LoVo (cell line): ENCODE measurements at places on chromosomes 16 and 17.
A peak's percentile ranks its signal among the peaks of the same experiment; 100 is the strongest.

GRCh38 chr17:66488864-66489263, 186.5 kb downstream of the PRKCA start:
- no peak for DNase-seq

GRCh38 chr17:13562271-13562800, 39.4 kb downstream of the HS3ST3A1 start:
- peak; percentile 22 for DNase-seq

DNA sequence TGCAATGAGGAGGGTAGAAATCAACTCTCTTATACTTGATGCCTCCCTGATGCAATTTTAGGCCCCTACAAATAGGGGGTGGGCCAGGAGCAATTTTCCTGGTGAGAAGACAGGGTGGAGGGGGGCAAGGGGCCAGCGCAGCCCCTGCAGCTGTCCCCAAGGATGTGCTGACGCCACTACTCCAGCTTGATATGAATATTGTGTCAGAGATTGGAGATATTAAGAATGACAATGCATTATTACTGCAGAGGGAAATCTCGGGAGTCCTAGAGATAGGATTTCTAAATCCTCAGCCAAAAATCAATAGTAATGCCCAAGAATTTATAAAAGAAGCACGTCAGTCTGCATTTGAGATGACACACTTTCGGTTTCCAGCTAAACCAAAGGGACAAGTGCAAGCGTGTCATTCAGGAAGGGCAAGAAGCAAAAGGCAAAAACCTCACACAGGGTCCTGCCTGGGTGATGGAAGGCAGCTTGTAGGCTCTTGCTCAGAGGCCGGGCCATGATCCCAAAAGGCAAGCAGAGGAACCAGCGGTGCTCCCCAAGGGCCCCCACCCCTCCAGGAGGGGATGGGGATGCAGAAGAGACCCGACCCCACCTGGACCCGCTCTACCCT, 178.8 kb downstream of the C16orf78 start:
- DNase-seq, result no peak

DNA sequence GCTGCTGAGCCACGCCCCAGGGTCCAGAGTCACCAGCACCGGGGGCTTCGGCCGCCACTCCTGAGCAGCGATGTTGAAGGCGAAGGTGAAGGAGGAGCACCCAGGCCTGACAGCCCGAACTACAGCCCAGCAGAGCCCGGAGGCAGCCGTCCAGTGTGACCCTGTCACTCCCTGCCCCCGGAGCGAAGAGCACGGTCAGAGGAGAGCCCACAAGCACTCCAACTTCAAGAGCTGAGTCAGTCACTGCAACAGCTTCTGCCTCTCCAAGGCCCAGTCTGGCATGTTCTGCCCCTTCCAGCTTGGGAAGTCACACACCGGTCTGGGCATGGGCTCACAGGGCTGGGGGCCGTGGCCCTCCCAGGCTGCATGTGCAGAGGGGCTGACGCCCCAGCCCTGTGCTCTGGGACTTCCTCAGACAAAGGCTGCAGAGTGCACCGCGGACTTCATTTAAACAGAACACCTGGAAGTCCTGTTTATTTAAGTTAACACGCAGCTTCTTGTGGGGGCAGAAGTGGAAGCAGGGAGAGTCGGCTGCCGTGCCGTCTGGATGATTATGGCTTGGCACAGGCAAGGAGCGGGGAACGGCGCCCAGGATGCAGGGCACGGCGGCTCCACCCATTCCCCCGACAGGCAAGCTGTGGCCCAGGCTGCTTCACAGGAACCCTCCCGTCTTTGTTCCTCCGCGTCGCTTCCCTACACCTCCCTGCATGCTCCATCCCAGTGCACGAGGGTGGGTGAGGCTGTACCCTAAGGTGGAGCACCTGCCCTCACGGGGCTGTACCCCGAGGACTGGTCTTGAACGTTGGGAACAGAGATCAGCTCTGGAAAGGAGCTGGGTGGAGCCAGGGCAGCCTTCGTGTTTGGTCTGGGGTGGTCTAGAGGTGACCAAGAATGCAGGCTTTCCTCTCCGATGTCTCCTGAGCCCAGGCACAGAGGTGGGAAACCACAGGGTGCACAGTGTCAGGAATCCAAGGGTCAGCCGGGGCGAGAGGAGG, 68.9 kb upstream of the METRNL start:
- no peak for DNase-seq

DNA sequence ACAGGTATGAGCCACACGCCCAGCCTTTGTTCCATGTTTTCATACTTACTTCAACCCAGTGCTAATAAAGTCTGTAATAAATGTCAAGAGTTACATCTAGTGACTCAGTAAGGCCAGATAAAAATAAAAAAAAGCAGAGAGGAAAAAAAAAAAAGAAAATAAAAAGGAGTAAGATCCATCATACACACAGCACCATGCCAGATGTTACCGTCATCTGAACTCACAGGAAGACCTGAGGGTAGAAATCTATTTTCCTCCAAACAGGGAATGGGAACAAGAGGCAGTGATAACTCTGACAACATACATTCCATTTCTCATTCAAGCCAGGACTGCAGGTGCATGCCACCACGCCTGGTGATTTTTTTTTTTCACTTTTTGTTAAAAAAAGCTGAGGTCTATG, 20.7 kb downstream of the CRK start:
- DNase-seq, result no peak

DNA sequence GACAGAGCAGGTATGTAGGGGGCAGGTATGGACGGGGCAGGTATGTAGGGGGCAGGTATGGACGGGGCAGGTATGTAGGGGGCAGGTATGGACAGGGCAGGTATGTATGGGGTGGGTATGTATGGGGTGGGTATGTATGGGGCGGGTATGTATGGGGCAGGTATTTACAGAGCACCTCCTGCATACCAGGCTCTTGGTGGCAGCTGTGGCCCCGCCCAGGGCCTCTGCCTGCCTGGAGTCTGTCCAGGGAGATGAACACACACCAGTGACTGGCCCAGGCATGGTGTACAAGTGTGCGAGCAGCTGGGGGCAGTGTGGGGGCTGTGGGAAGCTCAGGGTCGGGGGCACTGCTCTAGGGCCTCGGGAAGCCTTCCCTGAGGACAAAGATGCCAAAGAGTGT, 4.4 kb downstream of the RPL3L start:
- no peak for DNase-seq

GRCh38 chr17:50739098-50739497, 19.7 kb downstream of the LUC7L3 start:
- no peak for DNase-seq

DNA sequence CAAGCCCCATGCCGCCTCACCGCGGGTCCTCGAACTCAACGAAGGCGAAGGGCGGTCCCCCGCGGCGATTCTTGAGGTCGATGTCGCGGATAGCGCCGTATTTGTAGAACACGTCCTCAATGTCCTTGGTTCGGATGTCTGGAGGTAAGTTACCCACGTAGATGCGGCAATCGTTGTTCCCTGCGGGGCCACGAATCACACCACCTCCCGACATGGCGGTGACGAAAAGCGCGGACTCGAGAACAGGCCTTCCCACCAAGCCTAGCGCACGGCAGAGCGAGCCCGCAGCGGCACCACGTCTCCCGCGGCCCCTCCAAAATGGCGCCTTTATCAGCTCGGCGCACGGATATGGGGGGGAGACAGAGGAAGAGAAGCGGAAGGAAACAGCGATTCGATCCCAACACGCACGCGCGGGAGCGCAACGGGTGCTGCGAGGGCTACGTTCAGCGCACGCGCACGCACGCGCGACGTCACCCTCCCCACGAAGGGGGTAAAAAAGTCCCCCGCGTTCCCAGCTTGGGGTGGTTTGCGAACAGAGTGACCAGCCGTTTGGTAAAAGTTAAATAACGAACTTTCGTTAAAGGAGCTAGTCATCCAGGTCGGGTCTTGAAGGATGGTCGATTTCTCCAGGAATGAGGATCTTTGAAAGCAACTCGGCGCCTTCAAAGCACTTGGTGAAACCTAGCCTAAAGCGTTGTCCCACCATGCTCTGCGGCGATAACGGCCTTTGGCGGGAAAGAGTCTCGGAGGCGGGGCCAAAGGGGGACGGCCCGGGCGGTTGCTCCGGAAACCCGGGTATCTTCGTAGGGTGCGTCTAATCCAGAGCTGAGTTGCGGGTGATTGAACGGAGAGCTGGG, at the start of gene SRSF1:
Gene SRSF1 (minus strand): TSS at position 323 of the 857 bp plus-strand sequence. CDS start 109 bp downstream, at position 214.
- DNase-seq, result peak; percentile 97

- no peak for DNase-seq
Observed at GRCh38 chr16:86232496-86232895, 277.8 kb upstream of the FOXF1 start.

DNA sequence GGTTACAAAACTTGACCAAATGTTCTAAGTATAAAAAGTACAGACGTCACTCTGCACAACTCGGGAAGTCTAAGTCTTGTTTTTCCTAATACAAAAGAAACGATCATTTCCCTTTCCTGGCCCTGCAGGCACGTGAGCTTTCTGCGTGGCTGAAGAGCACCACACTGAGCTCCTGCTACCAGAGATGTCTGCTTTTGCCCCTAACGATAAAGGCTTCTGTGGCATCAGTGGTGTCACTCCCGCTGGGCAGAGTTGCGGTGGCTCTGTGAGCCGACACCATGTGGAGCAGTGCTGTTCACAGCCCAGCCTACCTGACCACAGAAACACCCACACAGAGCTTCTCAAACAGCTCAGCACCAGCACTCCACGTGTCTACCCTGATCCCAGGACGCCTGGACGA, 20.5 kb downstream of the EMC8 start:
- no peak for DNase-seq

GRCh38 chr17:44775136-44775837, 16.5 kb downstream of the ADAM11 start:
- DNase-seq, result peak; percentile 11

DNA sequence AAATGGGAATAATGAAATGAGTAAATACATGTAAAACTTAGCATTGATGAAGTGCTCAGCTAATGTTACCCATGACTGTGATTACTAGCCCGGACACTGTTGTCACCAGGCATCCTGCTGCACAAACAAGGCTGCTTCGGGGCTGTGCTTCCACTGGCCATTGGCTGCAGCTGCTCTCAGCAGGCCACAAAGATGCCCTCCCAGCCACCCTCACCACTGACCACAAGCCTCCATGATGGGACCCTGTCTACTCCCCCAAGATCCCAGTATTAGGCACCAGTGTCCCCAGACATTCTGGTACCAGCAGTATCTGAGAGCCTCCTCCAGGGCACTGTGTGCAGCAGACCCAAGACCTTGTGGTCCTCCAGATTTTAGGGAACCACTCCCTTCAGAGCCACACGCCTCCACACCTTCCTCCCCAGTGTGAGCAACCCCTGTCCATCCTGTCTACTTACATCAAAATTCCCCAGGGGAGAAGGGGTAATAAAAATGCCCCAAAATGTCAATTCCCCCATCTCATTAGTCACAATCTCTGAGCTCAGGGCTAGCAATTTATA, 19.7 kb upstream of the NUP93 start:
- DNase-seq, result no peak

GRCh38 chr16:83826146-83826913, 18.6 kb downstream of the HSBP1 start:
- DNase-seq, result peak; percentile 84

DNA sequence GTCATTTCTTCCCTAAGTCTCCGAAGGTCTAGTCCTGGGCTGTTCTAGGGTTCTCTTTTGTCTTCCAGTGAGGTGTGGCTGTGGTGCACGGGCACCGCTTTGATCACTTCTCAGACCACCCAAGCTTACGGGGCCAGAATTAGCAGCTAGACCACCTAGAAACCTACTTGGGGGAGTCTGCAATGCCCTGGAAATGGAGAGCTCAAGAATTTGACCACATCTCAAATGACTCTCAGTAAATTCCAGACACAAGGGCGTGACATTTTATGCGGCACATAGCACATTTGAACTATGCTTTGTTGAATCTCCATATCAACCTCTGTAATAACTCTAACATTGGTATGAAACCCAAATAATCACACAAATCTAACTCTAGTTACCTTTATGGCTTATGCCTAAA, 24.9 kb downstream of the TRIM16 start:
- DNase-seq, result no peak

GRCh38 chr16:11797957-11798299, 870 bp upstream of the ZC3H7A start:
- DNase-seq, result no peak

DNA sequence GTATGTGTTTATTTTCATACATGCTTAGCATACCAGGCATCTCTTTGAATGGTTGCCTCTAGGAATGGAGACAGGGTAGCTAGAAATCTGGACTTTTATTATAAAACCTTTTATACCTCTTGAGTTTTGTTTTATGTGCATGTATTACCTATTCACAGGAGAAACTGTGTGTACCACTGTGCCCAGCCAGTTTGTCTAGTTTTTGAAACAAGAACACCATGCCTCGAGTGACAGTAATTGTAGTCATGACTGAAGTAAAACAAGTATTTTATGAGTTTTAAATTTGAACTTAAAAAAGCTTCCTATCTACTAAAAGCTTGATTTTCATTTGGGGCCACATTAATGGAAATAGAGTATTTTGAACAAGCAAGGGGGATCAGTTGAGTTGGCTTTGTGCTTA, 57.4 kb downstream of the SNTB2 start:
- DNase-seq, result no peak

GRCh38 chr17:75570772-75571171, 16.8 kb upstream of the MYO15B start:
- no peak for DNase-seq

- DNase-seq, result no peak
Observed at GRCh38 chr17:83154311-83155127, 75.1 kb downstream of the METRNL start.

GRCh38 chr17:27544350-27545131, 86.4 kb upstream of the LGALS9 start:
- no peak for DNase-seq

DNA sequence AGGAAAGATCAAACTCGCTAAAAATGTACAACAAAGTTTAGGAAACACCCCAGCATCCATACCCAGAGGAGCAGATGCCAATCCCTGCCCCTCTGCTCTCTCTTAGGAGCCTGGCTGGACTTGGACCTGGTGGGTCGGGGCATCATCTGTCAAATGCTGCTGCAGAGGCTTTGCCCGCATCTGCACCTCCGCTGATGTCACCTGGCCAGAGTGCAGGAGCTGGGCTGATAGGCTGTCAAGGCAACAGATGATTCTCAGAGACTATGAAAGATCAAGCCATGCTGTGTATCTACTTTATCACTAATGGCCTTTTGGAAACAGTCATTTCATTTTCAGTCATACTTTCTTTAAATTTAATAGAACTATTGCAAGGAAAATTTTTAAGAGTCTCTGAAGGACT, 15.9 kb upstream of the LCMT1 start:
- no peak for DNase-seq

GRCh38 chr16:66335704-66336329, 30.7 kb upstream of the CDH5 start:
- DNase-seq, result no peak

- DNase-seq, result no peak
Observed at GRCh38 chr16:57999971-58000705, at the start of gene ZNF319. ZNF319 (minus strand) TSS chr16:58000672; CDS start chr16:57998265, 2,407 bp downstream.

- no peak for DNase-seq
Observed at GRCh38 chr16:1225051-1225451, at the start of gene TPSG1. TPSG1 (minus strand) TSS chr16:1225268; CDS start chr16:1225252, 16 bp downstream.

DNA sequence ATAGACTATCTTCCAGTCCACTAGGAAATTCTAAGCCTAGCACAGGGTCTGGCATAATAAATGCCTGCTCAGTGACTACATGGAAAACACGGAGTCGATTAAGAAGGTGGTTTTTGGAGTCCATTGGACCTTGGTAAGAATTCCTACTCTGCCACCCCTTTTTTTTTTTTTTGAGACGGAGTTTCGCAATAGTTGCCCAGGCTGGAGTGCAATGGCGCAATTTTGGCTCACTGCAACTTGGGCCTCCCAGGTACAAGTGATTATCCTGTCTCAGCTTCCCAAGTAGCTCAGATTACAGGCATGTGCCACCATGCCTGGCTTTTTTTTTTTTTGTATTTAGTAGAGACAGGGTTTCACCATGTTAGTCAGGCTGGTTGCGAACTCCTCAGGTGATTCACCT, 123.2 kb downstream of the HS3ST2 start:
- no peak for DNase-seq

GRCh38 chr16:52552643-52553042, 5.7 kb upstream of the TOX3 start:
- DNase-seq, result peak; percentile 70

- no peak for DNase-seq
Observed at GRCh38 chr16:16109453-16110110, 113.7 kb downstream of the ABCC6 start.
